ENCODE measurements at places on chromosomes 16 and 17.
A peak's percentile ranks its signal among the peaks of the same experiment; 100 is the strongest.

- DNase-seq, result no peak
Observed at GRCh38 chr16:50256604-50257003, 9.7 kb upstream of the ADCY7 start.

GRCh38 chr17:43917348-43918025, 10.2 kb upstream of the MPP2 start:
- DNase-seq, result no peak

DNA sequence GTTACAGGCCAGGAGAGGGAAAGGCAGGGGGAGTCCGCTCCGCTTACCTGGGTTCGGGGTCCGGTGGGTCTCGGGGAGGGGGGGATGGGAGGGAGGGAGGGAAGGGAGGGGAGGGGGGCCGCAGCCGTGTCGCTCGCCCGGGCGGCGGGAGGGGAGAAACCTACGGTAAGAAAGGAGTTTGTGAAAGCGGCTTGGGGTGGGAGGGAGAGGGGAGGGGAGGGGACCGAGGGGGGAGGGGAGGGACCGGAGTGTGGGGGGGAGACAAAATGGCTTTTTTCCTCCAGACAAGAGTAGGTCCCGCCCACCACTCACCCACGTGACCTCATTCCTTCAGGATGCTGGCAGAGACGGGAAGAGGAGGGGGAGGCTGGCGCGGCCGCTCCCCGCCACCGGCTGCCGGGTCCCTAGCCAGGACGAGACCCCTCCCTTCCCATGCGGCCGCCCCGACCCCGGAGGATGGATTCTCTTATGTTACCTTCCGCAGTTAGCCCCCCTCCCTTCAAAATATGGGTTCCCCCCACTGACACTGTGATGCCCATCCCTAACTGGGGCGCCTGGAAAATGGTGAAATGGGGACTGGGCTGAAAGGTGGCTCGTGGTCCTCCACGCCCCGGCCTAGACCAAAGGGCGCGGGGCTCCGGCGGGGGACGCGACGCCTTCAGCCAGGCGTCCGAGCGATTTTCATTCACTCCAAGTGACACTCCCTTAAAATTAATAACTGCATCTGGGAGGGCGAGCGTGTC, at the start of gene PCGF2:
TSS of gene PCGF2 (minus strand) at position 188 of the 743 bp plus-strand sequence. CDS start 7,934 bp downstream, outside the sequence.
- DNase-seq, result peak; percentile 89

DNA sequence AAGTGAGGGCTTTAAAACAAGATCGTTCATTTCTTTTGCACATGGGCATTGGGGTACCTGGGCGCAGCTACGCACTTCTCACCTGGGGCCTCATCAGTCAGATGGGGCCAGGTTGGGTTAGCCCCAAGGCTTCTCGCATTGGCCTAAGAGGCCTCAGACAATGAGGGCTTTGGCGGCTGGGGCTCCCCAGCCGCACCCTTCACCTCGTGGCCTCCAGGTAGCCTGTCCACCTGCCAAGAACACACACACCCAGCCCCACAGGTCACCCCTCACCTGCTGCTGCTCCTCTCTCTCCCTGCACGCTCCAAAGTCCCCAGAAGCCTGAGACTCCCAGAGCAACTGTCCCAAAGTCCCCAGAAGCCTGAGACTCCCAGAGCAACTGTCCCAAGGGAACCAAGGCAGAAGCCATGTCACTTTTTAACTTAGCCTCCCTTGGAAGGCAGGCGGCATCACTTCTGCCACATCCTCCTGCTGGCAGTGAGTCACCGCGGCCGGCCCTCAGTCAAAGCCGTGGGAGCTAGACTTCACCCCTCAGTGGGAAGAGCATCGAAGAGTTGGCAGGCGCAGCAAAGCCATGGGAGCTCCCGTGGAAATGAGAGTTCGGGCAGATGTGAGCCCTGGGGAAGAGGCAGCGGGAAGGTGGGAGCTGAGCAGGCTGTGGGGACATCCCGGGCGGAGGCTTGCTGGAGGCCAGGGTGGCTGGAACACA, 78.9 kb upstream of the PLCG2 start:
- DNase-seq, result no peak

- no peak for DNase-seq
Observed at GRCh38 chr17:44767493-44767892, 8.7 kb downstream of the ADAM11 start.

DNA sequence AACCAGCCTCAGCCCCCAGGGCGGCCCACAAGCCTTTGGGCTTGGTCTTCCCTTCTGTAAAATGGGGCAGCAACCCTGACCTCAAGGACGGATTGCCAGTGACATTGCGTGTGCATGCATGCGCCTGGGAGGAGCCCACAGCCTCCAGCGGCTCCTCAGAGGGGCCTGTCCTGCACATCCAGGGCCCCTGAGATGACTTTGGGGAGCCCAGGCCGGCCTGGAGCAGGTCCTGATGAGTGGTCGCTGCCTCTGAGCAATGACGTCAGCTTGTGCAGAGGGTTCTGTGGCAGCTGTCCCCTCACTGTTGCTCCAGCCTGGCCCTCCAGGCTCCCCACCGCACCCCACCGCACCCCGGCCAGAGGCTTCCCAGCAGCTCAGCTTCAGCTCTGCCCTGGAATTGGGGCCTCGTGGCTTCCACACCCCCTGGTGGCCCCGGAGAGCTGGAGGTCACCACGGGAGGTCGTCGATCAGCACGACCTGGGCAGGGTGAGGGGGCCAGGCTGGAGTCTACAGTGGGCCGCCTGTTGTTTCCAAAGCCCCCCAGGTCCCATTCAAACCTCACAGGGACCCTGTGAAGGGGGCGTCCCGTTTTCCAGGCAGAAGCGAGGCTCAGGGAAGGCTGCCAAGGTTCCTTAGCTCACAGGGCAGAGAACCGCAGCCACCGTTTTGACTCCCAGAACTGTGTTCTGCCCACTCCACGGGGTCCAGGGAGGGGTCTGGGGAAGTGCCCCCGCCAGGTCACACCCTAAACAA, 341.8 kb downstream of the SEC14L1 start:
- no peak for DNase-seq

- no peak for DNase-seq
Observed at GRCh38 chr17:32755045-32755805, 121.7 kb downstream of the MYO1D start.

- peak; percentile 8 for DNase-seq
Observed at GRCh38 chr17:17067257-17067656, 25.0 kb downstream of the MPRIP start.

DNA sequence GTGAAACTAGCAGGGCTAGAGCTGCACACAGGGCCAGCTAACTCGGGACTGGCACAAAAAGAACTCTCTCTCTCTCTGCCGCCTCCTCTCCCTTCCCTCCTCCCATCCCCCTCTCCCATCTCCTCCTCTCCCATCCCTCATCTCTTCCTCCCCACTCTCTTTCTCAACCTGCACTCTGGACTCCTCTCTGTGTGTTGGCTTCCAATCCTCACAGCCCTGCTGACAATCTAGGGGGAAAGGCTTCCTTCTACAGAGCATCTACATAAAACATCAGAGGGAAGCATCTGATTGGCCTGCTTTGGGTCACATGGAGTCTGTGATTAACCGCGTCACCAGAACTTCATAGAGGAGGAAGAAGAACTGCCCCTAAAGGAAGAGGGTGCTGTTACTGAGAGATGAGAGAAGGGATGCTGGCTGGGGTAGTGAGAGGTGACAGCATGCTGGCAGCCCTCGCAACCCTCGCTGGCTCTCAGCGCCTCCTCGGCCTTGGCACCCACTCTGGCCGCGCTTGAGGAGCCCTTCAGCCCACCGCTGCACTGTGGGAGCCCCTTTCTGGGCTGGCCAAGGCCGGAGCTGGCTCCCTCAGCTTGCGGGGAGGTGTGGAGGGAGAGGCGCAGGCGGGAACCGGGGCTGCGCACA, 12.8 kb upstream of the ZFP90 start:
- no peak for DNase-seq

- no peak for DNase-seq
Observed at GRCh38 chr16:86218479-86219170, 291.7 kb upstream of the FOXF1 start.

DNA sequence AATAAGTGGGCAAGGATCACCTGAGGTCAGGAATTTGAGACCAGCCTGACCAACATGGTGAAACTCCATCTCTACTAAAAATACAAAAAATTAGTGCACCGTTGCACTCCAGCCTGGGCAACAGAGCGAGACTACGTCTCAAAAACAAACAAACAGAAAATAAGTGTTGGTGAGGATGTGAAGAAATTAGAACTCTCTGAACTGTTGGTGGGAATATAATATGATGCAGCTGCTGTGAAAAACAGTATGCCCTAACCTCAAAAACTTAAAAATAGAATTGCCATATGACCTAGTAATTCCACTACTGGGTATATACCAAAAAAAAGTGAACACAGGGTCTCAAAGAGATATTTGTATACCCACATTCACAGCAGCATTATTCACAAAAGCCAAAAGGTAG, 26.1 kb downstream of the GLG1 start:
- DNase-seq, result no peak

- DNase-seq, result peak; percentile 98
Observed at GRCh38 chr16:28823873-28824716, 1.3 kb downstream of the ATXN2L start.

DNA sequence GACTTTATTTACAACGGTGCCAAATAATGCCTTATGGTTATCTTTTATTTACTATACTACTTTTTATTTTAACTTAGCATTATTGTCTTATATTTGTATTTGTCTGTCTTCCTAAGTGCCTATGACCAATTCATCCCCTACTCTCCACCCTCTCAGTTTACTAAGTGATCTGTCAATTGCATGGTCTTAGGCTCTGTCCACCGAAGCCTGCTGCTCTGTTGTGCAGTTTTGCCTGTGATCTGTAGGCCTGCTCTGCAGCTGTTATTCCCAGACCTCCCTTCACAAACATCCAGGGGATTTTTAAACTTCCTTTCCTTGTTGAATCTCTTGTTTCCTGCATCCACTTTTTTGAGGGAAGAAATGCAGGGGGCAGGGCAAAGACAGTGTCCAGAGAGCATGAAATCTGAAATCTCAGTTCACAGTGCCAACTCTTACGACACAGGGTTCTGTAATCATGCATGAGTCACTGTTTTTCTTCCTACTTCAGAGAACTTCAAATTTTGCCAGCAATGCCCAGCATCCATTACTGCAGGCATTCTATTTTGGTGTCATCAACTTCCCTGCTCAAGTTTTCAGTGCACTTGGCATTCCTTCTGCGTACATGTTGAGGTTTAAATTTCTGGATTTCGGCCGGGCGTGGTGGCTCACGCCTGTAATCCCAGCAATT, 11.4 kb downstream of the SLFN5 start:
- DNase-seq, result peak; percentile 78

- no peak for DNase-seq
Observed at GRCh38 chr17:3982113-3982512, 17.9 kb upstream of the ATP2A3 start.

GRCh38 chr16:29204806-29205135, 201.7 kb downstream of the NPIPB11 start:
- peak; percentile 13 for DNase-seq

GRCh38 chr17:71099003-71099714, 929.8 kb downstream of the KCNJ2 start:
- no peak for DNase-seq

DNA sequence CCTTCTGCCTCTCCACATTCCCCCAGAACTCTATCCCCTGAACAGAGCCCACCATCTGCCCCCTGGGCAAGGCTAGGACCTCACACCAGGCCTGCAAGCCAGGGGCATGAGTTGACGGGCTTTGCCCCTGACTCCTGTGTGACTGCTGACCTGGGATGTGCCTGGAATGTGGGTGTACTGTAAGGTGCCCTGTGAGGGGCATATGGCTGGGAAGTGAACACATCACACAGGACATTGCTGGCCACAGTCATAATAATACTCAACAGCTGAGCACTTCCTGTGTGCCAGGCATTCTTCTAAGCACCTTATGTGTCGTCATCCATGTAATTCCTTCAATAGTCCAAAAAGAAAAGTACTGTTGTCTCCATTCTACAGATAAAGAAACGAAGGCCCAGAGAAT, 13.3 kb downstream of the CES4A start:
- DNase-seq, result no peak

- DNase-seq, result peak; percentile 63
Observed at GRCh38 chr16:73713778-73714495, 582.7 kb upstream of the PSMD7 start.

GRCh38 chr16:16005721-16006120, 56.3 kb downstream of the ABCC1 start:
- DNase-seq, result no peak

DNA sequence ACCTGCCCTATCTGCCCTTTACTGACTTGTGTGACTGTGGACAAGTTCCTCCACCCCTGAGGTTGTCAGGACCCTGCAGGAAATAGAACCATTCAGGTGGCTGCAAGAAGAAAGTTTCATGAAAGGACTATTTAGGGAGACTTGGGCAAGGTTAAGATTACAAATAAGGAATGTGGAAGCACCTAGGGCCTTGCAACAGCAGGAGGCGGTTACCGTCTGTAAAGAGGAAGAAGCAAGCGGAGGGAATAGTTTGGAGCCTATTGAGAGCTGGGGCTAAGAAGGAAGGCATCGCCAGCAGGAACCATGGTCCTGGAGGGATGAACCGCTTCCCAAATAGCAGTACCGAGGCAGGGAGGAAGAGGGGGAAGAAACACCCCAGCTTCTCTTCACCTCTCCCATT, 132.4 kb downstream of the PRKCB start:
- no peak for DNase-seq

DNA sequence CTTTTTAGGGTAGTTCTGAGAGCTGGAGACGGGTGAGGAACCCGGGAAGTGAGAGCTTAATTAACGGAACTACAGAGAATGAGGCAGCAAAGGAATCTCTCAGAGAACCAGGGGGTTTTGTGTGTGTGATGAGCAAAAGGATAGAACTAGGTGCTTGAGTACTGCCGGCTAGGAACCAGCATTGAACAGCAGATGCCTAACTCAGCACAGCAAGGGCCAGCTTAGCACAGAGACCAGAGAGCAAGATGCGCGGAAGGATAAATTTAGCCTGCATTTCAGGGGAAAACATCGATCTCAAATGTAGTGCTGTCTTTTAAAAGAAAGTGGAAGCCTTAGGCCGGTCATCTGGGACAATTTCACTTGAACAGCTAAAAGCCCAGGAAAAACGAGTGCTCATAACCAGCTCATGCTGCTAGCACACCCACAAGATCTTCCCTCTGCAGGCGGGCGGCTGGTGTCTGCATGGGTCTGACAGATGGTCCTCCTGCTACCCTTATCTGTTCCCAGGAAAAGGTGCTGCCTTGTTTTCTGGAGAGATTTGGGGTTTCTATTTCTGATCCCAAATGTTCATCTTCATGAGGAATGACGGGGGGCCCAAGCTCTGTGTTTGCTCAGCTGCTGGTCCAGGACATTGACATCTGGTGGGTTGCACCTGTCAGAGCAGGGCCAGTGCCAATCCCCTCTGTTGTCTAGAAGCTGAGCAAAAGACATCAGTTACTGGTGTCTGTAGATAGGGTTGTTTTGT, 103.9 kb downstream of the SOCS1 start:
- DNase-seq, result no peak

GRCh38 chr16:12458591-12459358, 344.9 kb downstream of the CPPED1 start:
- peak; percentile 47 for DNase-seq

- no peak for DNase-seq
Observed at GRCh38 chr17:74282587-74283370, 8.7 kb downstream of the DNAI2 start.

GRCh38 chr16:15054357-15055140, 1.3 kb downstream of the NTAN1 start:
- DNase-seq, result no peak

- no peak for DNase-seq
Observed at GRCh38 chr16:85491058-85491771, 121.9 kb upstream of the GSE1 start.
